ENCODE measurements at places on chromosomes 7 and 10.

- DNase-seq: no peak
Measured at GRCh38 chr7:1454542-1454941, 4.7 kb downstream of the MICALL2 start.

DNA sequence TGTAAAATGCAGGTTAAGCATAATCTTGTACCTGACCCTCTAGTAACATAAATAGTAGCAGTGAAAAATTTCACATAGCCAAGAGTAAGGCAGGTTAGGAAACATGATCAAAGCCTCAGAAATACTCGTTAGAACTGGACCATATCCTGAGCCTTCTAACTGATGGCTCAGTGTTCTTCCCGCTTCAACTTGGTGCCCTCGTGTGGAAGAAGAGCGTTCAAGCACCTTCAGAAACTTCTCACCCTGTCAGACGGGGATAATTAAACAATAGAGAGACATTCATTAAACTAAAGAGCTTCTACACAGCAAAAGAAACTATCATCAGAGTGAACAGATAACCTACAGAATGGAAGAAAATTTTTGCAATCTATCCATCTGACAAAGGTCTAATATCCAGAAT is 124.5 kb downstream of the MYOF start:
- DNase-seq: no peak

DNA sequence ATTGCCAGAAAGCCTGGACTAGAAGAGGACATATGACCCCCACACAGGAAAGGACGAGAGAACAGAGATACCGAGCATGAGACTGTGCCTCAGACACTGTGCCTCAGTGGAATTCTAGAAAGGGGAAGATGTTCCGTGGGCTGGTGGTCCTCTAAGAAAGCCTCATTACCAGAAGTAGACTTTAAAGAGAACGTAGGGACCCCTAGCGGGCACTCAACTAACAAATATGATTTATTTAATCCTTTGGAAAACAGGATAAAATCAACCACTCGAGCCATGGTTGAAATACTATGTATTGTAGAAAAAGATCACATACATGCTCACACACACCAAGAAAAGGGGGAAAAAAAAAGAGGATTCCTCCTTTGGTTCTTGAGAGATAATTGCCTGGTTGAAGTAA is 701.2 kb upstream of the SORCS1 start:
- DNase-seq: no peak

DNA sequence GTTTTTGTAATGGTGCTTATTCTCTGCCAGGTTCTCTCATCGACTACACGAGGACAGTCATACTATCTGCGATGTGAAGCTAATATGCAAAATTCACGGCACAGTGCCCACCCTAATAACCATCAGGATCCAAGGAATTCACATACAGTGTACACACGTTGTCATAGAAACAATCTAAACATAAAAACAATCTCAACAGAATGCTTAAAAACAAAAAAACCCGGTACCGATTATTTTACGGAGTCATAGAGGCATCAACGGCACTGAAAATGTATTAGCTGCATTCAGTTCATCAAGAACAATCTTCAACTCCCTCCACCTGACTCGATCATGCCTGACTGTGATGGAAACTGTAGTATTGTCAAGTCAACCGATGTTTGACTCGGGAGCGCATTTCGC is 628 bp downstream of the MRPS33 start:
- DNase-seq: no peak

GRCh38 chr7:55498770-55499169 is 73.5 kb downstream of the VOPP1 start:
- no peak for DNase-seq

- no peak for DNase-seq
Measured at GRCh38 chr7:111104710-111105109, 13.8 kb downstream of the LRRN3 start.

DNA sequence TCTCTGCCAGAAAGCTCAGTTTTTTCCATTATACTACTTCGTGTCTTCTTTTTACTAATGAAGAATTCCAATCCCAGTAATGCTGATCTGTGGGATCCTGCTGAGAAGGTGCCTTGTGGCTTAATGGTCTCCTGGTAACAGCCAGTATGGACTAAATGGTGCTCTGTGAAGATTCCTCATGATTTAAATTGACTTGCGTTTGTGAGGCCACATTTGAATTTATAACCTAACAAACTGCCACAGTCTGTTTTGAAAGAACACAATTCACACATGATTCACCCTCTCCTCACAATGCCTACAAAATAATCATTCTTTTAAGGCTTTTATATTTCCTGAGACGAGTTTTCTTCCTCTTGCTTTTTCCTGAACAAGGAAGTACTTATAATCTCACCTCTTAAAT is 140.0 kb downstream of the MBL2 start:
- DNase-seq: no peak

Measured in activated T-helper 1 cell treated with anti-CD3 and anti-CD28 coated beads, Interleukin-2, amount 50 U/mL, for 16 hours (primary cell).